ENCODE measurements at places on chromosomes 16 and 17.

GRCh38 chr17:47915776-47916398 is 19.9 kb downstream of the SP2 start:
- no peak for DNase-seq

DNA sequence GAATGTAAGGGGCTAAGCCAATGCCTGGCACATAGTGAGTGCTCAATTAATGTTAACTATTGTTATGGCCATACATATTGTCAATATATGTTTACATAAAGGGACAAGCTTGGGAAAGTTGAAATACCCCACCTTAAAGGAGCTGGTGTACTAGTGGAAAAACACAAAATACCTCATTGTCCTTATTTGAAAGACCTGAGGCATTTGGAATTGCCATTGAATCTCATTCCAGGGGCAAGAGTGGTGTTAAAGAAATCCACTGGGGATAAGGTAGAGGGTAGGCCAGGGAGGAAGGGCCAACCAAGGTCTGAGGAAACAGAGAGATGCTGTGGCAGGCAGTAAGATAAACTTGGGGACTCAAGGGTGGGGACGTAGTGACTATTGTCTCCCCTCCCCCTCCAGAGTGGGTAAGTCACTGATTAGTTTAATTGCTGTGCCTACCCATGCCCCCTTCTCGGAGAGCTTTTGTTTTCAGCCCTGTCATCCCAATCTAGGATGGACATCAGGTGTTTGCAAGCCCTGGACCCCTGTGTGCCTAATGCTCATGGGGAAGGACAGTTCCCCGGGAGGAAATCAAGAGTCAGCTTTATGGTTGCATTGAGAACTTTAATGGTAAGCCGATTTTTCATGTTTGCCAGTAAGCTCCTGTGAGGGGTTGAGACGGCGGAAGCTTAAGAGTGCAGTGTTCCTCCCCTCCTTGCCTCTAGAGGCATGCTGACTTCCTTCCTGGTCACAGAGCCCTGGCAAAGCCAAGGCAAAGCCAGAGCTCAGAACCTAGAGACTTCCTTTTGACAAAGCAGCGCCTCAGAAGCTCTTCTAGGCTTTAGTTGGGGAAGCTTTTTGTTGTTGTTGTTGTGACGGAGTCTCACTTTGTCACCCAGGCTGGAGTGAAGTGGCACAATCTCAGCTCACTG is 2.5 kb upstream of the HEATR9 start:
- DNase-seq, result no peak

DNA sequence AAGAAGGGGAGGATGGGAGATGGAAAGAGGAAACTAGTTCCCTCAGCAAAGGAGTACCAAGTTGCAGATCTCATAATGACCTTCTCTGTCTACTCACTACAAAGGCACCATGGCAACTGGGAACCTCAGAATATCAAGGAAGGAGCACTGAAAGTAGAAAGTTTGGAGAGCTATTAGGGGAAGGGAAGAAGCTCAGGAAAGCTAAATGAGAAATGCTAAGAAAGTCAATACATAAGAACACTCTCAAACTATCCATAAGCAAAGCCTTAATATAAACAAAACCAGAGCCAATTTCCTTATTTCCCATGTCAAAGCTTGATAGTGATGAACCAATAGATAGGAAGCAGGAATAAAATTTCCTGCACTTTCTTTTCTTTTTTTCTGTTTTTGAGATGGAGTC is 57.9 kb upstream of the C17orf78 start:
- DNase-seq, result no peak

DNA sequence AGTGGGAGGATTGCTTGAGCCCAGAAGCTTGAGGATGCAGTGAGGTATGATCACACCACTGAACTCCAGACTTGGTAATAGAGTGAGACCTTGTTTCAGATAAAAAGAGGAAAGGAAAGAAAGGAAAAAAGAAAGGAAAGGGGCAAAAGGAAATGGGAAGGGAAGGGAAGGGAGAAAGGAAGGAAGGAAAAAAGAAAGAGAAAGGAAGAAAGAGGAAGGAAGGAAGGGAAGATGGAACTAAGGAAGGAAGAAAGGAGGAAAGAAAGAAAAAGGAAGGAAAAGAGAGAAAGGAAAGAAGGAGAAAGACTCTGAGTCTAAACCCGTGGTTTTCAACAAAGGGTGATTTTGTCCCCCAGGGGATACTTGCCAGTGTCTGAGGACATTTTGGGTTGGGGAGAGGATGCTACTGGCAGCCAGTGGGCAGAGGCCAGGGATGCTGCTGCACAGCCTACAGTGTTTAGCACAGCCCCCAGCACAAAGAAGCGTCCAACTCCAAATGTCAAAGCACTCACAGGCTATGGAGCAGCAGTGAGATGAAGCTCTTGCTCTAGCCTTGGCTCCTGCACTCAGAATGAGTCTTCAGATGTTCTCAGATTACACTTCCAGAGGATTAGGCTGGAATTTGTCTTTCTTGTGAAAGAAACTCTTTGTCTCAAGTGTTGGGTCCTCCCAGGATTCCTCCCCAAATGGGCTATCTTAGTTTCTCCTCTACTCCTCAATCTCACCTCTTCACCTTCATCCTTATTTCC is 64.2 kb downstream of the BMERB1 start:
- DNase-seq, result no peak

GRCh38 chr17:31877341-31877740 is 18.3 kb upstream of the COPRS start:
- DNase-seq, result no peak

- no peak for DNase-seq
These were observed 1.4 kb downstream of the GCSH start for GRCh38 chr16:81094771-81095251.

GRCh38 chr17:5381542-5381941 is 37.9 kb downstream of the NUP88 start:
- no peak for DNase-seq

DNA sequence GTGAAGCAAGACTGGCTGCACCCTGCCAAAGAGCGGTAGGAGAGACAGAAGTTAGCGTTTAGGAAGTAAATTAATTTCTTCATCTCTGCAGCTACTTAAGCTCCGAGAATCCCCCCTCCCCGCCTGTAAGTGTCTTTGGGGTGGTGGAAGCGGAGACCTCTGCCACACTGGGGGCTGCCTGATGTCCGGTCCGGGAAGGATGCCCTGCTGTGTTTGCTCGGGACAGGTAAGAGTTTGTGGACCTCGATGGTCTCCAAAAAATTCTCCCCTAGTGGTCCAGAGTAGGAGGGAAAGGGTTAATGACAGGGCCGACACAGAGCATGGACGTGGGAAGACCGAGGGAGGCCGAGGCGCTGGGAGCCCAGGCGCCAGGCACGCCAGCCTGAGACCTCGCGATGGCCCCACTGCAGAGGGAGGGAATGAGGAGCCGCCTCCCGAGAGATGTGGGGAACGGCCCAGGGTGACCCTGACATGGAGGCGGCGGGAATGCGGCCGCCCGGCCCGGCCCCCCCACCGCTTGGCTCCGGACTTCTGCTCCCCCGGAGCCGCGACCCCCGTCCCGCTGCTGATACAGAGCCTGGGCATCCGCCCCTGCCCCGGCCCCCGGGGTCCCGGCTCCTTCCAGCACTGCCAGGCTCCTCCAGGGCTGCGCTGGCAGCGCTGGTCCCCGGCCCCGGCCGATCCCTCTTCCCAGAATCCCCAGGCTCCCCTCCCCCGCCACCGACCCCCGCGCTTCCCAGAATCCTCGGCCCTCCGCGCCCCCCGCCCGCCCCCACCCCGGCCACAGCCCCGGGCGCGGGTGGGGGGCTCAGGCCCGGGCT is 680 bp downstream of the ZNF629 start:
- no peak for DNase-seq

GRCh38 chr17:17063546-17064122 is 21.4 kb downstream of the MPRIP start:
- DNase-seq, result no peak

DNA sequence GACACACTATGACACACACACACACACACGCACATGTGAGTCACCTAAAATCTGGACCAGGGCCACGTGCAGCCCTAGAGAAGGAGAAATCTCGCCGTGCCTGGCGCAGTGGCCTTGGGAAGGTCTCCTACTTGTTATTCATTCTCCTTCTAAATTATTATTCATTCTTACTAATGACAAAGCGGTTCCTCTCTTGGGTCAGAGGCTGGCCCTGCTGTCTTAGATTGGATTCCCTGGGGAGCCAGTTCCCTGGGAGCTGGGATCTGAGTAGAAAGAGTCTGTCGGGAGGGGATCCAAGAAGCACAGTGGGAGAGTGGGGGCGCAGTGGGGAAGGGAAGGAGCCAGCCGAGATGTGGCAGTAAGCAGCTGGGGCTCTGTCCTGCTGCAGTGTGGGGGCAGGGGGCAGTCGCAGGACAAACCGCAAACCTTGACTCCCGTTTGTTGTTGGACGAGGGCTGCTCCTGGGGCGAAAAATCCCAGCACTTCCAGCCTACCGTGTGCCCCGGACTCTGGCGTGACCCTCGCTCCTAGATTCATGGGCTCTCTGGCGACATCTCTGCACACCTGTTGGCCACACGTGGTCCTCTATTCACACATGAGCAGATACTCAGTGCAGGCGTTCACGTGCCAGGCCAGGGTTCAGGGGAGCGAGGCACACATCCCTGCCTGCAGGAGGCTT is 18.7 kb upstream of the JPH3 start:
- DNase-seq, result no peak

- no peak for DNase-seq
These were observed 18.0 kb downstream of the CA5A start for GRCh38 chr16:87918338-87918737.

- DNase-seq, result no peak
These were observed 142.6 kb upstream of the CRHR1 start for GRCh38 chr17:45641541-45641940.

GRCh38 chr16:68786685-68787418 is 49.8 kb downstream of the CDH1 start:
- peak; percentile 60 for DNase-seq

DNA sequence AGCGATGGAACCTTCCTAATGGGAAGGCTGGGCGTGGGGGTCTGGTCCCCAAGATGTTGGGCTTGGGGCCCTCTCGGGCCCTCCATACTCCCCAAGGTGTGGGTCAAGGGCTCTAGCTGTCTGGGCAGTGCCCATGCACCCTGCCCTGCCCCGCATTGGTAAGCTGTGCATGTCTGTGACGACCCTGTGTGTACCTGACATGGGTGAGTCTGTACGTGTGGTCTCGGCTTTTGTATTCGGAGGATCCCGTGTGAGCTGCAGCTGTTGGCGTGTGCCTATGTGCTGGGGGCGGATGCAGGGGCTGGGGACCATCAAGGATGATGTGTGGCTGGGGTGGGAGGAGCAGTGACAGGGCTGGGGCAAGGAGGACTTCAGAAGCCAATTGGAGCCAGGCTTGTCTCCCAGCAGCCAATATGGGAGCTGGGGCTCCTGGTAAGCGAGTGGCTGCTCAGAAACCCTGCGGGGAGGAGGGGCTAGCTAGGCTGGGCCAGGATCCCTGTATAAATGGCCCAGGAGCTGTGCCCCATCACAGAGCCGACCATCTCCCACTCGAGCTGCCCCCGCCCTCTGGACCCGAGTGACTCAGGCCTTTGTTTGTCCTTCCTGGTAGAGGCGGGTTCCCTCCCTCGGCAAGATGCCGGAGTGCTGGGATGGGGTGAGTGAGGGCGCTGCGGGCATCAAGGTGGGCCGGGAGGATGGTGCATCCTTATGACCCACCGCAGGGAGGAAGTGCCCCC is at the start of gene NDRG4:
Gene NDRG4, plus strand, starts transcription at position 529 of the 737 bp plus-strand sequence. Its CDS starts 106 bp downstream, at position 635.
- no peak for DNase-seq

- DNase-seq, result no peak
These were observed 363.3 kb upstream of the CDH5 start for GRCh38 chr16:66003201-66003600.

DNA sequence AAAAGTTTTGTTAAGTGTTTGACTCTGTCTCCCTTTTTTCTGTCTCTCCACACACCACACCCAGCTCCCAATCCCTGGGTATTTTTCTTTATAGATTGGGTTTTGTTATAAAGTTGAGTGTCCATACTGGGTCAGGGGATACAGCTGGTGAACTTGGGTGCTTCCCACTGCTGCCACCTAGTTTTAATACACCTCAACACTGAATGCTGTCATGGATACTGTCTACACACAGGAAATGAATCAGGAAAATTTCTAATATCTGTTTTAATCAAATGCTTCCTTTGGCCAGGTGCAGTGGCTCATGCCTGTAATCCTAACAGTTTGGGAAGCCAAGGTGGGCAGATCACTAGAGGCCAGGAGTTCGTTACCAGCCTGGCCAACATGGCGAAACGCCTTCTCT is 5.3 kb upstream of the TAOK1 start:
- DNase-seq, result no peak

DNA sequence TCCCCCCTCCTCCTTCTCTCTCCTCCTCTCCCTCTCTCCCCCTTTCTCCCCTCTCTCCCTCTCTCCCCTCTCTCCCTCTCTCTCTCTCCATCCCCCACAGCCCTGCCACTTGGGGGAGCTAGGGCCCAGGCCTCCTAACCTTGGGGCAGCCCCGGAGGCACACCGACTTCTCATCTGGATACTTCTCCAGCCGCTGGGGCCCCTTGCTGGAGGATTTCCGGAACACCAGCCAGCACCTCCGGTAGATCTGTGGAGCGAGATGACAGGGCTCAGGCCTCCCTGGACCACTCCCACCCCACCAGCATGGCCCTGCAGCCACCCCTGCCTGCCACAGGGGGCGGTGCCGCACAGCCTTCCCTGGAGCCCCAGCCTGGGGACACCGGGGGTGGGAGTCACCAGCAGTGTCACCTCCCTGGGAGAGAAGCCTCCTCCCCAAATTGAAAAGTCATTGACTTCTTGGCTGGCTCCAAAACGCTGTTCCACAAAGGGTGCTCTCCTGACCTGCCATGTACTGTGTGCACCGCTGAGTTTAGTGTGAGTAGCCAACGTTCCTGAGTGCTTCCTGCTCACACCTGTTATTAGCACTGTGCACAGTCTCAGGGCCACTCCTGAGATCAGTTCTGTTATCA is 10.5 kb downstream of the DOK4 start:
- no peak for DNase-seq

DNA sequence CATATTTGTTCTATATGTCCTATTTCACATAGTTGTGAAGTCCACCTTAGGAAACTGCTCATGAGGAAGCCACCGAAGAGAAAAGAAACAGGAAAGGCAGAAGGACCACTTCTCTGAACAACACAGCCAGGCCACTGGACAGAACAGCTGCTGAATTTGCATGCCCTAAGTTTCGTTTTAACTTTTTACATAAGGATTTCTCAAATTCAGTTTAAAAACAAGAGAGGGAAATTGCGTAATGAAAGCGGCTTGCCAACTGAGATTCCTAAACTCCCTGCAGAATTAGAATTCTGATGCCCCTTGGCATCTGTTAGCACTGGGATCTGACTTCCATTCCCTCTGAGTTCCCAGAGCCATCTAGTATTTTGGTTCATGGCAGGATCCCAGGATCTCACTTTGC is 5.0 kb upstream of the CCL8 start:
- DNase-seq, result no peak

- peak; percentile 96 for DNase-seq
These were observed at the start of gene KRTAP2-3 for GRCh38 chr17:41060052-41060604. Gene KRTAP2-3, minus strand, starts transcription at chr17:41060114. Its CDS starts 64 bp downstream, at chr17:41060050.
